HTR-8/SVneo (cell line): ENCODE measurements at places on chromosomes 5 and 9.

- DNase-seq = no peak
Measured at GRCh38 chr5:146828385-146828784, 50.2 kb downstream of the PPP2R2B start.

GRCh38 chr9:69898714-69899209, 78.1 kb downstream of the CFAP95 start:
- peak; percentile 54 for DNase-seq

DNA sequence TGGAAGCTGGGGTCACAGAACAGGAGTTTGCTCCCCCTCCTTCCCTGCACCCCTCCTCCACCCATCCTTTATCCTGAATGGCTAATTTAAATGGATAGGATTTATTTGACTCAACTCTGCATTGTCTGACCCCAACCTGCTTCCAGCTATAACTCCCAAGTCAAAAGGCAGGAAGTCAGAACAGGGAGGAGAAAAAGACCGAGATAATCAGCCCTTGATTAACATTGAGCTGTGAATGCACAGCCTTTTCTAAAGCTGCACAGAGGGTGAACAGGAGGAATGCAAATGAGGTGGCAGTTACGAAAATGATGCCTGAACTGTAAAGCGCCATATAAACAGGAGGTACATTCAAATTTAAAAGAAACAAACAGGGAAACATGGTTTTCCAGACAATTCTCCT, 152.8 kb downstream of the SPOCK1 start:
- no peak for DNase-seq

DNA sequence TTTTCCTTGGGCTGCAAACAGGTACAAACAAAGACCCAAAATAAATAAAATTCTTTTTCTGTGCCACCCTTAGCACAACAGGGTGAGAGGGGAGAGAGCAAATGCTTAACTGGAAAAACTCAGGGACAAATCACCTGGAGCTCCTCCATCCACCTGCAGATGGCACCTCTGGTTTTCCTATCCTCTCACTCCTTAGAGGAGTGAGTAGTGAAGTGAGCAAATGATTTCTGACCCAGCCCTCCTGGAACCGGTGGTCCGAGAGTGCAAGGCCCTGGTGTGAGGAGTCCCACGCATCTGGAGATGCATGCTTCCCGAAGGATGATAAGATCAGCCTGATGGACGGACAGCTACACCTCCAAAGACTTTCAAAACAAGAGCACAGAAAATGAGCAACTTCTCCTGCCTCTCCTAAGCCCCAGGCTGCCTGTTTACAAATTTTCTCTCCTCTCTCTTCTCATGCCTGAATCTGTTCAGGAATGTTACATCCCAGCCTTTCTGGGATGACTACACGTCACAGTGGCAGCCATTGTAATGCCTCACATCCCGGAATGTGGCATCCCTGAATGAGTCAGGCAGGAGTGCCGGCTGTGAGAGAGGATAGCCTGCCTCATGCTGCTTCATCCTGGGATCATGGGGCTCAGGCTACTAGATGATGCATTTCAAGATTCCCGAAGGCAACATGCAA, 86.4 kb downstream of the ADRB2 start:
- peak; percentile 85 for DNase-seq

GRCh38 chr5:35066260-35066795, 18.6 kb upstream of the AGXT2 start:
- no peak for DNase-seq

- no peak for DNase-seq
Measured at GRCh38 chr5:154084062-154084639, 45.4 kb downstream of the MFAP3 start.

DNA sequence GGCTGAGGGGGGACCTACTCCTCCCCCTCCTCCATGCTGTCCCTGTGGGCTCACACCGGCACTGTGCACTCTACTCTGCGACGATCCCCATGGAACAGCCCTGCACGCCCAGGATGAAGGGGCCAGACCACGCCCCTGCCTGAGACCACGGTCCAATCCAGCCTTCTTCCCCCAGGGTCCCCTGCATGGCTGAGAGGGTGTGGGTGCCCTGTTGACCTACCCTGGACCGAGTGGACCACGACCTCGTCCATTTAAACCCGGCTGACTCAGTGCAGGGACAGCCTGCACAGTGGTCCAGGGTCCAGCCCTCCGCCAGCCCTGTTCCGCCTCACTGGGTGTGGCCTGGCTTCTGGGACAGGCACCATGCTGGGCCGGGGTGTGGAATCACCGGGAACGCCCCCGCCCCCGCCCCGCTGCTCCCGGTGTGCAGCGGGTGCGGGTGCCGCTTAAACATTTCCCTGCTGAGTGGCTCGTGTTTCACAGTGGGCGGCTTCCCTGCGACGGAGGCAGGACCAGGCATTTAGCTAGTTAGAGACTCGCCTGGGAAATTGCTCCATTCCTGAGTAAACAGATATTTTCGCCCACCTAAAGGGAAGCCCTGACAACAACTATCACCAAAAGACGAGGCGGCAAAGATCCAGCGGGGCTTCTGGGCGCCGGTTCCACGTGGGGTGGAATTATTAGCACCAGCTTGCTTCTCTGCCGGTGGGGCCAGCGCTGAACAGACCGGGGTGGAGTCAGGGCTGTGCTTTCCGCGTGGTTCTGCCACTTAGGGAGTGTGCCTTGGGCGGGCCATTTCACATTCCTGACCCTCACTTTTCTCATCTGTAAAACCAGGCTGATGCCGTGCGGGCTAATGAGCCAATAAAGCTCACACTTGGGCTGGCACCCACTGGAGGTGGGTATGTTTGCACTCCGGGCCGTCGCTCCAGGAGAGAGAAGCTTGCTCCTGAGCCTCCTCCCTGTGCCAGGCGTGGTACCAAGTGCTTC, 22.6 kb downstream of the DBH start:
- peak; percentile 24 for DNase-seq

GRCh38 chr9:12916042-12916441, 141.2 kb downstream of the LURAP1L start:
- DNase-seq = no peak

DNA sequence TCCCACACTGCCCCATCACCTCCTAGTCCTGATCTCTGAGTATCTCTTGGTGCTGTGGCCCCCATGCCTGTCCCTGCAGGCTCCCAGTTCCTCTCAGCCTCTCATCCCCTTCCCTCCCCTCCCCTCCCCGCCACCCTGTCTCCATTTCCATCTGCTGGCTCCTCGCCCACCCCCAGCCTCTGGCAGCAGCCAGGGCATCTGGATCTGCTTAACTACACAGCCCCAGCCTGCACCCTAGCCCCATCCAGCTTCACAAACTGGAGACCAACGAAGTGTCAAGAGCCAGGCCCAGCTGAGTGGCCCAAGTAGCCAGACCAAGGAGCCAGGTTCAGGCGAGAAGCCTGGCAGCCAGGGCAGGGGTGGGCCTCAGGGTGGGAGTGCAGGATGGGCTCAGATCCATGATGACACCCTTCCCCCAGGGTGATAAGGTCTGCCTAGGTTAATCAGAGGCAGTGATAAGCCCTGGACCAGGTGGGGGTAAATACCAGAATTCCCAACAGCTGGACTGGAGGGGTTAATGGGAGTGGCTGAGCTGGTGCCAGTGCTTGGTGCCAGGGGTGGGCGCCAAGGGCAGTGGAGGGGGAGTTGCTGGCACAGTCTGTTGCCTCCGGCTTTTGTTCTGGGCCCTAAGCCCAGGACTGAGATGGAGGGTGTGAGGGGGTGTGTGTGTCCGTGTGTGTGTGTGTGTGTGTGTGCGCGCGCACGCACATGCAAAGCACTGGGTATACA, 2.5 kb downstream of the IL11RA start:
- DNase-seq = no peak

GRCh38 chr5:55143624-55144023, 16.3 kb upstream of the GPX8 start:
- no peak for DNase-seq

DNA sequence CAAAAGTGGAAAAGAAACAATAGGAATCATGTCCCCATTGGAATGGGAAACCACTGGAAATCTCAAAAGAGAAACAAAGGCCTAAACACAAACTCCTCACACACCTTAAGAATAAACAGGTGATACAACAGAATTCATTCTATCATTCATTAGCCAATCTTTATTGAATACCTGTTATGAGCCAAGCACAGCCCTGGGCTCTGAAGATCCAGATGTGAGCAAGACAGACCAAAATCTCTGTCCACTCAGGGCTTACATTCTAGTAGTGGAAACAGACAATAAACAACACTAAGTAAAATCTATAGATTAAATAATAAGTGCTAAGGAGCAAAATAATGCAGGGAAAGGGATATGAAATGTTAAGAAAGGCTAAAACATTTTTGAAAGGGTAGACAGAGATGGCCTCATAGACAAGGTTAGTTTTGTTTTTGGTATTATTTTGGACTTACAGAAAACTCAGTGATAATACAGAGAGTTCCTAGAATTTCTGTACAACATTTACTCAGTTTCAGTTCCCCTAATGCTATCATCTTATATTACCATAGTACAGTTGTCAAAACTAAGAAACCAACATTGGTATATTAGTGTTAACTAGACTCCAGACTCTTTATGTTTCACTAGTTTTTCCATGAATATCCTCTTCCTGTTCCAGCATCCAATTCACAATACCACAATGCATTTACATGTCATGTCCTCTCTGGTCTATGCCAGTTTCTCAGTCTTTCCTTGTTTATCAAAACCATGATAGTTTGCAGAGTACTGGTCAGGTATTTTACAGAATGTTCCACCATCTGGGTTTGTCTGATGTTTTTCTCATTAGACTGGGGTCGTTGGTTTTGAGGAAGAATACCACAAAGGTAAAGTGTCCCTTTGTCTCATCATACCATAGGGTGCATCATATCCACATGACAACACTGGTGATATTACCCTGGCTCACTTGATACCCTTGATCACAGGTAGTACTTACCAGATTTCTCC, 103.7 kb downstream of the SIL1 start:
- DNase-seq = no peak

DNA sequence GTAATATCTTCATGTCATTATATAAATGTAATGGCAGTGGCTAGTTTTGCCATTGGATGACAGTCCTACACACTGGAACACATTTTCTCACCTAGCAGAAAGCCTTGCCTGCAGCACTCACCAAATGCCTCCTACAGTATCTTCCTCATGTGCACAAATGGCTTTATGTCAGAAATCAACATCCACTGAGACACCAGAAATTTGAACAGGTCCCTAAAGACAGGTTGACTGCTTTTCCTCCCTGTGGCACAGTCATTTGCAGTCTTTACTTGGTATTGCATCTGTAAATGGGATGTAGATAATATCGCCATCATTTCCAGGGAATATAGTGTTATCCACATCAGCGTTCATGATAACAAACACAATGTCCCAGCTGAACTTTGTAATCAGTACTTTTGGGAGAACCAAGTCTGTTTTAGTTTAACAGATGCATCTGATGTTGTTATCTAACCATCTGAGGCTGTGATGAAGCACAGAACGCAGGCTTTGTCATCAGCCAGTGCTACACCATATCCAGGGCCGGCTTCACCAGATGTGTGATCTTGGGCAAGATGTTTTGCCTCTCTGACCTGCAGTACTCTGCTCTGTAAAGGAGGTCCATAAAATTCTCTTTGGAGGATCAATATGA, 83.9 kb upstream of the TAS2R1 start:
- no peak for DNase-seq

DNA sequence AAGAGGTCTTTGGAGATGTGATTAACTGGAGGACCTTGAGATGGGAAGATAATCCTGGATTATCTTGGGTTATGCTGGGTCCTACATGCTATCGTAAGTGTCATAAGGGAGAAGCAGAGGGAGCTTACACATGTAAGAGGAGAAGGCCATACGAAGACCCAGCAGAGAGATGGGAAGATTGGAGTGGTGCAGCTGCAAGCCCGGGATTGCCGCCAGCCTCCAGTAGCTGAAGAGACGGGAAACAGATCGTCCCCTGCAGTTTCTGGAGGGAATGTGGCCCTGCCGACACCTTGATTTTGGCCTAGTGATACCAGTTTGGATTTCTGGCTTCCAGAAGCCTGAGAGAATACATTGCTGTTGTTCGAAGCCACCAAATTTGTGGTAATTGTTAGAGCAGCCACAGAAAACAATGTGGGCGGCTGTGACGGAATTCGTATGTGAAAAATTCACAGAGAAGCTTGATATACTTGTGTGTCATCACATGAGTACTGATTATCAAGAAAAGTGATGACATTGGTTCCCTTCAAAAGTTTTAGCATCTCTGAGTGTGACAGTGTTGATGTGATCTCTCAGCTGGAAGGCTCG, 86.9 kb downstream of the CYFIP2 start:
- no peak for DNase-seq

DNA sequence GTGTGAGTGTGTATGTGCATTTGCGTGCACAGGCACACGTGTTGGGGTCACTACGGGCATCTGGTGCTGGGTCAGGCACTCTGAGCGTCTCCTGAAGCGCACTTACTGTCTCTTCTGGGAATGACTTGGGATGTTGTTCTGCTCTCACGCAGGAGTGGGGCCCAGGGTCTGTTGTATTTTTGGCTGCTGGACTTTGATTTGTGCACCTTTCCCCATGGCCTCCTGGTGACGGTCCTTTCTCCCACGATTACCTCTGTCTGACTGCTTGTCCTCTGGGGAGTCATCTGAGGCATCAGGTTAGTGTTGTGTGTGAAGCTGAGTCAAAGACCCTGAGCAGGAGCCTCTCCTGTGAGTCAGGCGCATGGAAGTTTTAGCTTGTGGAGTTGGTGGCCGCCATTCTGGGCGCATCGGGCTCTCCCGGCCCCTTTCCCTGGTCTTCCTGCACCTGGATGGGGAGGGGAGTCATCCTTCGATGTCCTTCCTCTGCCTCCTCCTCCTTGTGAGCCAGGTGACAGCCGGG, 62.1 kb downstream of the RXRA start:
- DNase-seq = no peak

- DNase-seq = no peak
Measured at GRCh38 chr9:27602142-27602861, 29.0 kb upstream of the C9orf72 start.

DNA sequence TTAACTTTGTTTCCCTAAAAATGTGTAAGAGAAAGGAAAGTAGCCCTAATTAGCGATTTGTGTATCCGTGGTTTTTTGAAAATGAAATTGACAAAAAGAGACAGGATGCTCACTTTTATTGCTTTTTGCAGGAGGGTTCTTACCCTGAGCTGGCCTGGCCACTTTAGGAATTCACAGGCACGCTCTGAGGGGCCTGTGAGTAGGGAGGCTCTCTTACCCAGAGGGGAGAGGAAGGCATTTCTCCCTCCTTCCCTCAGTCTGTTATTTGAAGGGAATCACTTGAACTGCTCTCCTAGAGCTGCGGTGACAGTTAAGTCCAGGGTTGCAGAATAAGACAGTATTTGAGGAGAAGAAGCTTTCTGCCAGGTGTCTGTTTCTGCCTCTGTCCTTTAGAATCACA, 16.7 kb downstream of the PIK3R1 start:
- DNase-seq = no peak

DNA sequence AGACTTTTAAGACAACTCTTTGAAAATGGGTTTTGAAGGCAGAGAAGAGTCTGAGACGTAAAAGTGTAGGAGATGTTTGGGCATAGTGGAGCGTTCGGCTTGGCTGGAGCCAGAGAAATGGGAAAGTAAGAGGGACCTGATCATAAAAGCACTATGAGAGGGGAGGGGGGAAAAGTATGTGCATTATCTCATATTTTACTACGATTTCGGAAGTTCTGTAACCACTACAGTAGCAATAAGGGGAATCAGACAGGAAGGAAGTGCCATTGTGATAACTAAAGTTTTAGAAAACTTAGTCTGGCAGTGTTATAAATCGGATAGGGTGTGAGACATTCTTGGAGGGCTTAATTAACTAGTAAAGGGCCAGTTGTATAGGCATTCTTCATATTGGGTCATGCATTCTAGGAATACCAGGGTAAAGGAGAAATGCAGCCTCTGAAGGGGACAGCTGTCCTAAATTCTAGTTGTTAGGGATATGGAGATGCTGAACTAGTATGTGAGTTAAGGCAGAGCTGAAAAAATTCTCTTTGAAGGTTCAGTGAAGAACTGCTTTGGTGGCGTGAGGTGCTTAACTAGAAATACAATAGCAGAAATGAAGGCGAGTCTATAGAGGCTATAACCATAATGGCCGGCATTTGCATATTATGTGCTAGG, 83.8 kb upstream of the FREM1 start:
- no peak for DNase-seq
